B cell (primary cell): ENCODE measurements at places on chromosomes 5 and 9. TPM values are rescaled to one million over a fixed set of nuclear protein-coding genes. Genes with fewer than 3 reads are reported as not detected.

- DNase-seq, result no peak
Observed at GRCh38 chr9:34540827-34541226, 18.0 kb upstream of the ENHO start.

Gene HINT1
- 180 and 206 TPM in 2 replicates for total RNA-seq

Gene BRINP1
- not detected in 2 replicates for total RNA-seq

DNA sequence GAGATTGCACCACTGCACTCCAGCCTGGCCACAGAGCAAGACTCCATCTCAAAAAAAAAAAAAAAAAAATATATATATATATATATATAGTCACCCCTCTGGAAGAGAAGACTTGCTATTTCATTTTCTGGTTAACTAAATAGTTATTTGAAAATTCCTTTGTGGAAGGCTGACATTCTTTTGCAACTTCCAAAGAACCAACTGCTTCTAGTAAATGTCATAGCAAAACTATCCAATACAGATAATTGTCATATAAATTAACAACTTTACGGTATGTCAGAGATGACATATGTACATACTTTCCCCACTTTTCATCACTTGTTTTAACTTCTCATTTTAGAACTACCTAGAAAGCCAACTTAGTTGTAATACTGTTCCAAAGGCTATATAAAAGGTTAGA lies 50.9 kb downstream of the PRUNE2 start:
- DNase-seq, result no peak

Gene SLCO4C1
- 0.17 and 0.42 TPM in 2 replicates for total RNA-seq

Gene PSD2
- 0.17 TPM in 1 of 2 replicates, not detected in the other for total RNA-seq

DNA sequence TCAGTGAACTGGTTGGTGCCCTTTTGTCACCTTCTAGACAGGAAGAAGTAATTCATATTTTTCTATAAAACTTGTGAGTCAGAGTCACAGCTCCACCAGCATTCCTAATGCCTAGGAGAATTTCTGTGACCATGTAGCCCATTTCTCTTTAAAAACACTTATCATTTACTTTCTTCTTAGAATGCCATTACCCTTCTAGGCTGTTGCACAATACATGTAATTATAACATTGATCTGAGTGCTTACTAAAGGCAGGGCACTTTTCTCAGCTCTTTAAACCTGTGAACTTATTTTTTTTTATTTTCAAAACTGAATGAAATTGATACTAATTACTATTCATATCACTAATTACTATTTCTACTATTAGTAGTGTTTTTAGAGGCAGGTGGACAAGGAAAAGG lies 373.7 kb downstream of the TLE4 start:
- DNase-seq, result no peak

- DNase-seq, result no peak
Observed at GRCh38 chr9:126403397-126403796, 76.8 kb downstream of the MVB12B start.

Gene ZBTB34
- 12.1 and 13.2 TPM in 2 replicates for total RNA-seq

Gene CTSV
- total RNA-seq, result not detected in 2 replicates

DNA sequence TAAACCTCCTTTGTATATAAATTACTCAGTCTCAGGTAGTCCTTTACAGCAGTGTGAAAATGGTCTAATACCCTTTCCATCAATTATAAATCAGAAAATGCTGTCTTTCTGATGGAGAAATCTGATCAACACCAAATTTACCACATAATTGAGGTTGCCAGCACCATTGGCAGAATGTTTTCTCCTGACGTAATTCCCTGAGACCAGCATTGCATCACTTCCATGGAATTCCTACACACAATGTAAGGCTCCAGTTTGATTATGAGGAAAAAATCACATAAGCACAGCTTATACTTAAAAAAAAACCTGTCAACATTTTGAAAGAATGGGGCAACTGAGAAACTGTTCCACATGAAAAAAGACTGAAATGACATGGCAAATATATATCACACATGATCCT lies 618.7 kb upstream of the CDH6 start:
- DNase-seq, result no peak

GRCh38 chr9:126531035-126531571 lies 82.6 kb upstream of the LMX1B start:
- no peak for DNase-seq

Gene ARHGEF37
- 1.1 and 1.7 TPM in 2 replicates for total RNA-seq

Gene CDC20B
- total RNA-seq, result not detected in 2 replicates

DNA sequence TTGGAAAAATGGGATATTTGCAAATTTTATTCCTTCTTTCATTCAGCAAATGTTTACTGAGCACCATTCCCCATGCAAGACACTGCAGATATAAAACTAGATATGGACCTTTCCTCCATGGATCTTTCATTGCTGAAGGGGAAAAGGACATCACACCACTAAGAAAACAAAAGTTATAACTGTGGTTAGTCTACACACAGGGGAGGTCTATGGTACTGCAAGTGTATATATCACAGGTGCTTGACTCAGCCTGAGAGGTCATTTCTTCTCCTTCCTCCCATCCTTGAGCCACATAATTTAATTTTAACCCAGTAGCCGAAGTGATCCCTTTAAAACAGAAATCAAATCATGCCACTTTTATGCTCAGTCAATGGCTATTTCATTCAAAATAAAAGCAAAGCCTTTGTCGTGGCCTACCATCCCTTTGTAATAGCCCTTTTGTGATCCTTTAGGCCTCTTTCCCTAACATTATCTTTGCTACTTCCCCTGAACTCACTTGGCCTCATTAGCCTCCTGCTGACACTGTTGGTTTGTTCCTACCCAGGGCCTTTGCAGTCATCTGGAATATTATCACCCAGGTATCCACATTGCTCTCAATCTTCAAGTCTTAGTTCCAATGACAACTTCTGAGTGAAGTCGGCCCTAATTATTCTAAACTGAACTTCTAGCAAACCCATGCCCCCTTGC lies 213.2 kb downstream of the GABRB2 start:
- DNase-seq, result no peak

Gene TAF1L
- not detected in 2 replicates for total RNA-seq

GRCh38 chr9:127121628-127122175 lies 733 bp downstream of the ANGPTL2 start:
- no peak for DNase-seq

Gene RANBP6
- total RNA-seq, result 25.0 and 25.9 TPM in 2 replicates

Gene INSL4
- not detected in 2 replicates for total RNA-seq

Gene NIPAL4
- 3.1 and 4.6 TPM in 2 replicates for total RNA-seq

DNA sequence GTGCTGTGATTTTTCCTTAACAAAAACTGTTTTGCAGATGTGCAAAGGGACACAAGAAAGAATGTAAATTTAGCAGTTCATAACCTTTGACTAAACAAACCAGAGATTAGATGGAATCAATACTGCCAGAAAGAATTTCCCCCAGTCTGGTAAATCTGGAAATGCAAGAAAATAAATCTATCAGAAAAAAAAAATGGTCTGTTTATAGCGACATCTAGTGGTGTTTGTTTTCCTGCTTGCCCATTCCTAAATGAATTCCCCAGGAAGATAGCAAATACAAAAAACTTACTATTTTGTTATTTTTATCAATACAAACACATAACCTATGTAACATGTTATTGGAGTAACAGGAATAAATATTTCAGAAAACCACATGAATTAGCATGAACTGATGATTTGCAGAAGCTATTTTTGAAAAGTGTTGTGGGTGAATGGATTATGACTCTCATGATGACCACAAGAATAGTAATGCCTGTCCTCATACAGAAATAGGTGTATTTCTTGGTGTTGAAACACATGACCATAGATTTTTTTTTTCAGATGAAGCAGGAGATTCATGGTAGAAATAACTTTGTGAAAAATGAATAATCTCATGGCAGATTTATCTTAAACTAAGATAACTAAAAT lies 1703.8 kb downstream of the MAT2B start:
- peak; percentile 23 for DNase-seq

GRCh38 chr5:115963566-115963965 lies 1.3 kb downstream of the LVRN start:
- DNase-seq, result no peak

Gene EIF4EBP3
- 8.8 and 15.0 TPM in 2 replicates for total RNA-seq

Gene WNT8A
- not detected in 2 replicates for total RNA-seq

GRCh38 chr5:137015540-137016116 lies 483.5 kb downstream of the SPOCK1 start:
- no peak for DNase-seq

Gene SLC31A2
- 2.3 and 3.0 TPM in 2 replicates for total RNA-seq

Gene MARCOL
- not detected in 2 replicates for total RNA-seq
